Mucosa of descending colon (tissue), 3 donors: ENCODE measurements at places on chromosomes 5 and 9.

- no peak for DNase-seq
These were observed 156.8 kb downstream of the SEMA5A start for GRCh38 chr5:9388941-9389674.

DNA sequence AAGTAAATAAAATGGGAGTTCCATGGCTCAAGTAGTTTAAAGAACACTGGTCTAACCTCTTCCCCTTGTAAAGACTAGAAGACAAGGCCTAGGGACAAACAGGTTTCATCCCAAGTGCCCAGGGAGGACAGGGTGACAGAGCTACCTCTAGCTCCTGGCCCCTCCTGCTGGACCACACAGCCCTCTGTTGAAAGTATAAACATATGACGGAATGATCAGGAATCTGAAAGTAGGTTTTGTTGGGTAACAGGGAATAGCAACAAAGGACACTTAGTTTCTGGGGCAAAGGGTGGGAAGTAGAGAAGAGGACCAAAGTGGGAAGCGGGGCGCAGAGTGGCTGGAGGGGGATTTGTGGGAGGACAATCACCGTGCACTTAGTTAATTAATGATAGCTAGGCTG lies 67.0 kb upstream of the DAB2IP start:
- no peak for DNase-seq

GRCh38 chr5:72076621-72077300 lies 30.5 kb upstream of the MAP1B start:
- no peak for DNase-seq

GRCh38 chr9:15317836-15318235 lies 10.8 kb upstream of the TTC39B start:
- no peak for DNase-seq

DNA sequence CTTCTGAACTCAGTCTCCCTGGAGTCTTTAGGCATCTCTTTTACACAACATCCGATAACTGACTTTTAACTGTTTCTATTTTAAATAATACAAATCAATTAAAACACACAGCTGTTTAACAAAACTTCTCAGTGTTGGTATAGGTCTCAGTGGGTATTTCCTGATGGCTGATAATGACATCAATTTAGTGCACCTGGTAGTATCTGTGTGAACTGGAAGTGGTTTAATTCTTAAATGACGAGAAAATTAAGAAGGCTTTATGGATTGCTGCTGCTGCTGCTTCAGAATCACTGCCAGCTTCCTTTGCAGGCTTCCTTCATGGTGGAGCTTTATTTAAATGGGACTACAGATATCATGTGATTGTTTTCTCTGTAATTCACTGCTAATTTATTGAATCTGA lies 92.3 kb downstream of the RPS23 start:
- no peak for DNase-seq

- DNase-seq: no peak
These were observed 60.3 kb downstream of the ZNF354C start for GRCh38 chr5:179120421-179120861.

DNA sequence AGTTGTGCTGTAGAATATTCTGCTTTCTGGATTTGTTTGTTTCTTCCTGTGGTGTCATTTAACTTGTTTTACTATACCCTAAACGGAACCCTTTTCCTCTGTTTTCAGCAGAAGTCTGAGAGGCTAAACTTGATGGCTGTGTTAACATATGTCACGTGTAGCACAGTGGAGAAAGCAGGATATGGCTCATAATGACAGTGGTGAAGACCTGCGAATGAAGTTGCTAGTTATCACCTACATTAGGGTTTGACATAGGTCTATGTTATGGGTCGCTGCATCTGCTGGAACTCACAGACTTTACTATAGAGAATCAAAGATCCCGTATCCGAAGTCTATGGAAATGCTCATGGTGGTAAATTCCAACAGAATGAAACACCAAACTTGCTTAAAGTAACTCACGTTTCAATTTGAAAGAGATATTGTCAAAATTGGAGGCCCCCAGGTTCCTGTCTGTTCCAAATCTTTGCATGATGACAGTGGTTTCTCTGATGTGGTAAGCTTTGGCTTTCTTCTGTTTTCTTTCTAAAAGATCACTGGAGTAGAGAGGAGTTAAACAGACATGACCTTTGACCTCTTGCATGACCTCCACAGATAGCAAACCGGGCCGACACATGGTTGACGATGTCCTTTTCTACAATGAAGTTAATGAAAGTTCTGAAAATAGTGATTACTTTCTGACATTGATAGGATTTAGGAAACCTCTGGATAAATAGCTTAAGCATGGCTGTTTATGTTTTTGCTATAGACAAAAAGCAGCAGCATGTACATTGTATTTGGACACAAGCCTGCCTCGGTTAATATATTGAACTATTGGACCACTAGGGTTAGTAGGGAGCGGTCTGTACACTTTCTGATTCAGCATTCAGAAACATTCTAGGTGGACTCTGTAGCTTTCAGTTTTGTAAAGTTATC lies 3.1 kb upstream of the CATSPER3 start:
- DNase-seq: no peak

- DNase-seq: no peak
These were observed 9.0 kb downstream of the MTREX start for GRCh38 chr5:55316837-55317236.

DNA sequence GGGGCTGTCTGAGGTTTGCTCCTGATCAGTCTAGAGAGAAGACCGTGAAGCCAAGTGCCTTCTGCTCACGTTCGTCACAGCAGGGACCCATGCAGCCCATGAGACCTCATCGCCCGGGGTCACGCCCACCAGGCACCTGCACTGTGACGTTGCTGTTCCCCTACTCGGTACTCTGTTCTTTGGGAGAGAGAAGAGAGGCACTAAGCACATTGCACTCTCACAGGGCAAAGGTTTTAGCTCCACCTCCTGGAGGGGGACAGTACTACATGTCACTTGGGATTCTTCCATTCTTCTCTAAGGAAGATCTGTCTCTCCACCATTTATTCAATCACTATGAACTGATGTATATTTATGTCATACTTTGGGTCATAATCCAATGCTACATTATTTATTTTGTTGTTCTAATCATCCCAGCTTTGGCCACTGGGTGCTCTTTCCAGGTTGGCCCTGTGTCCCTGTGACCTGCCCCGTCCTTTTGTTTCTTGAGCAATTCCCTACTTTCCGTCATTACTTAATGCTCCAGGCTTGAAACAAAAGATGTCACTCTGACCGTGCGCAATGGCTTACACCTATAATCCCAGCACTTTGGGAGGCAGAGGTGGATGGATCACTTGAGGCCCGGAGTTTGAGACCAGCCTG lies 31.4 kb upstream of the BRD3 start:
- DNase-seq: peak; percentile 78

DNA sequence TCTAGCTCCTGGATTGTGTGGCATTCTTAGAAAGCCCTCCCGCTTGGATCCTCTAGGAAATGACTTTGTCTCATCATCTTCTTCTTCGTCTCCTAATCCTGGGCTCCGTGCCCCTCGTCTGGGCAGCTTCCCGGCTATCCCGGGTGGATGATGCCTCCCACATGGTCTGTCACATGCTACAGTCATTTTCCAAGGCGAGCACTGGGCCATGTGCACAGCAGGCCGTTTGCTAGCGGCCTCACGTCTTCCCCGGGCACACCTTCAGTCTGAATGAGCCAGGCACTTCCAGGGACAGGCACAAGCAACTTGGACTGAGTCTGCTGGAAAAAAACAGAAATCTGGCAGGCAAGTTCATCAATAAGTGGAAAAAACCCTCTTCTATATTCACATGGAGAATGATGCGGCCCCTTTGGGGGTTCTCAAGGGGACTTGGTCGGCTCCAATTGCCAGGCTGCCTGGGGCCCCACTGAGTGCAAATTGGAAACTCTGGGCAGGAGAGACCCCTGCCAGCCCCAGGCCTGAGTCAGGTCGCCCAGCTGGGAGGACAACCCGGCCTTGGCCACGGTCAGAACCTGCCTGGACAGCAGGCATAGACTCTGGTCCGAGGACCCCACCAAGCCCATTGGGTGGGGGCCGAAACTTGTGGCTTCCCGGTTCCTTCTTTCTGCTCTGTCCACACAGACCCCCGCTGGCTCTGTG lies 11.1 kb upstream of the WNK2 start:
- DNase-seq: no peak

- DNase-seq: peak; percentile 75
These were observed 439.9 kb upstream of the KLF4 start for GRCh38 chr9:107929443-107929842.
